ENCODE measurements at places on chromosomes 5 and 9. TPM values are rescaled to one million over a fixed set of nuclear protein-coding genes. Genes with fewer than 3 reads are reported as not detected.

Gene PIP5KL1
- 4.2 TPM for total RNA-seq

Gene HRCT1
- total RNA-seq: 0.58 TPM

Gene MEF2C
- 4.8 TPM for total RNA-seq

Gene ABLIM3
- 35.2 TPM for total RNA-seq

Gene SLC46A2
- total RNA-seq: not detected

Gene TOMM5
- total RNA-seq: 127 TPM

Gene ANAPC2
- total RNA-seq: 18.8 TPM

Gene MYOT
- not detected for total RNA-seq

Gene HEMGN
- total RNA-seq: not detected

Gene PCDHAC2
- total RNA-seq: 0.48 TPM

Gene PROP1
- not detected for total RNA-seq

Data from kidney epithelial cell (primary cell).